Astrocyte (in vitro differentiated cells and primary cell): ENCODE measurements at places on chromosomes 5 and 9. TPM values are rescaled to one million over a fixed set of nuclear protein-coding genes. Genes with fewer than 3 reads are reported as not detected.

- no peak for DNase-seq
These were observed 9.6 kb upstream of the IL13 start for GRCh38 chr5:132648355-132648754.

- DNase-seq = no peak
These were observed 140.0 kb downstream of the MUSK start for GRCh38 chr9:110808599-110808980.

GRCh38 chr5:81949462-81949861 is 22.4 kb upstream of the ATG10 start:
- DNase-seq = no peak

Gene PAIP1
- total RNA-seq = 95.7 and 101 TPM in 2 replicates

Gene TUSC1
- 1.9 and 2.7 TPM in 2 replicates for total RNA-seq

Gene TEX48
- total RNA-seq = not detected in 2 replicates
